ENCODE measurements at places on chromosomes 3 and 15. TPM values are rescaled to one million over a fixed set of nuclear protein-coding genes. Genes with fewer than 3 reads are reported as not detected.

GRCh38 chr15:56980473-56980872 is 62.0 kb downstream of the TCF12 start:
- DNase-seq, result no peak

The MANF gene
- total RNA-seq, result 248 TPM

GRCh38 chr15:70714565-70714964 is 48.8 kb downstream of the UACA start:
- DNase-seq, result peak; percentile 24

- DNase-seq, result no peak
Measured at GRCh38 chr15:56927816-56928215, 9.4 kb downstream of the TCF12 start.

The ZPLD1 gene
- total RNA-seq, result not detected

The TM2D3 gene
- 34.3 TPM for total RNA-seq

DNA sequence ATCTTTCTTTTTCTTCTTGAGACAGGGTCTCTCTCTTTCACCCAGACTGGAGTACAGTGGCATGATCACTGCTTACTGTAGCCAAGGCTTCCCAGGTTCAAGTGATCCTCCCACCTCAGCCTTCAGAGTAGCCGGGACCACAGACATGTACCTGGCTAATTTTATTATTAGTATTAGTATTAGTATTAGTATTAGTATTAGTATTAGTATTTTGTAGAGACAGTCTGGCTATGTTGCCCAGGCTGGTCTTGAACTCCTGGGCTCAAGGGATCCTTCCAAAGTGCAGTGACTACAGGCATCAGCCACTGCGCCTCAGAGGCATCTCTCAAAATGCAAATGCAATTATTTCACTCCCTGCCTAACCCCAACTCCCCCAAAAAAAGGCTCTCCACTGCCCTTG is 1.7 kb downstream of the KIF7 start:
- no peak for DNase-seq

The NR2E3 gene
- total RNA-seq, result 0.25 TPM

- no peak for DNase-seq
Measured at GRCh38 chr15:93164409-93164808, 75.4 kb upstream of the RGMA start.

GRCh38 chr3:44224131-44224530 is 17.6 kb upstream of the TOPAZ1 start:
- DNase-seq, result no peak

The TMC3 gene
- total RNA-seq, result not detected
